ENCODE measurements at places on chromosomes 7 and 10. TPM values are rescaled to one million over a fixed set of nuclear protein-coding genes. Genes with fewer than 3 reads are reported as not detected.

DNA sequence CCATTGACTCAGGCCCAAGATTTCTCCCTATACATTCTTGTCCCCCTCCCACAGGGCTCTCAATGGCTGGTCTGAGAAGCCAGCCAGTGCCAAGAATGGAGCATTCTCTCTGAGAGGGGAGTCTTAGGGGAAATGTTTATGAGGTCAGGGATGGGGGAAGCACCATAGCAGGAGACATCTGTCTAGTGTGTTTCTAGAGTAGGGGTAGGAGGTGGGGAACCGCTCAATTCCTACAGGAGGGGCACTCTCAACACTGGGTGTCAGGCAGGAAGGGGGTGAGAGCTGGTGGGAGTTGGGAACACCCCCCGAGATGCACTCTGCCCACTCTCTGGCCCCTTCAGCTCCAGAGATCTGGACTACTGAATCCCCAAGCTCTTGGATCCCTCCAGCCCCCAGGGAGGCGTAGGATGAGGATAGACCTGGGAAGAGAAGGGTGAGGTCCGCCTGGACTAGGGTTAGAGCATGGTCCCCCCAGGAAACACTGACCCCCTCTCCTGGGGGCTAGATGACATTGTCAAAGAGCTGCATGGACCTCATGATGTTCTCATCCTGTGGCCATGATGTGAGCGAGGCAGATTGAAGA lies 8.7 kb upstream of the OGA start:
- no peak for DNase-seq

ATP6V1F gene
- 86.5 TPM for total RNA-seq

GRCh38 chr10:58898854-58899573 lies 277.4 kb upstream of the PHYHIPL start:
- DNase-seq: no peak

- DNase-seq: peak; percentile 63
Observed at GRCh38 chr7:70856901-70857630, 274.9 kb upstream of the GALNT17 start.

DNA sequence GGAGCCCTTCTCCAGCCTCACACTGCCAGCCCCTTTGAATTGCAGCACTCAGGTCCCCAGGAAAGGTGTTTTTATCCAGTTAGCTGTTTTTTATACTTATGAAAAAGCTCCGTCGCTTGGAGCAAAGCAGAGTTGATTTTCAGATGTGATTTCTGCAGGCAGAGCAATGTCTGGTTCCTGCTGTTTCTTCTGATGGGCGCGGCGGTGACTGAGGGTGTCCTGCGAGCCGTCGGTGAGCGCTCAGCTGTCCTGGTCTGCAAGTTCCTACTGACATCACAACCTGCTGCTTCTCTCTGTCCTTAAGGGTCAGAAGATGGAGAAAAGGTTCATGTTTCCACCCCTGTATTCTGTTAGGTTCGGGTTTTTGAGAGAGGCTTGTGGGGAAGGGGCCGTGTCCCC lies 109.6 kb upstream of the FAM20C start:
- DNase-seq: no peak

MYL10 gene
- total RNA-seq: not detected

DNA sequence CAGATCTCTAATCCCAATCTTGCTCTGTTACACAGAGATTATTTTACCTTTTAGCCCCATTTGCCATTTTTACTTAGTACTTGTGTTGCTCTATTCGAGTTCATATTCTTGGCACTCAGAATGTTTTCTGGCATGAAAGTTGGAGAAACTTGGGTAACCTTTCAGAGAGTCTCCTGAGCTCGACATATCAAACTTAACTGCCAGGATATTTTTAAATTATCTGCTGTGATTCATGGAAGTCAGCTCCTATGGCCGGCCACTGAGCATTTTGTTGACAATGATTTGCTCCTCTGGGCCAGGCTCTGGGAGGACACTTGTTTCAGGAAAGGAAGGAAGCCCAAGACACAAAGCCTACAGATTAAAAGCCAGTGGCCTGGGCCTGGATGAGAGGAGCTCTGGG lies 396.7 kb downstream of the TNS3 start:
- DNase-seq: no peak

C10orf105 gene
- total RNA-seq: under 0.01 TPM

GRCh38 chr10:36171556-36171952 lies 529.5 kb upstream of the FZD8 start:
- no peak for DNase-seq

DNA sequence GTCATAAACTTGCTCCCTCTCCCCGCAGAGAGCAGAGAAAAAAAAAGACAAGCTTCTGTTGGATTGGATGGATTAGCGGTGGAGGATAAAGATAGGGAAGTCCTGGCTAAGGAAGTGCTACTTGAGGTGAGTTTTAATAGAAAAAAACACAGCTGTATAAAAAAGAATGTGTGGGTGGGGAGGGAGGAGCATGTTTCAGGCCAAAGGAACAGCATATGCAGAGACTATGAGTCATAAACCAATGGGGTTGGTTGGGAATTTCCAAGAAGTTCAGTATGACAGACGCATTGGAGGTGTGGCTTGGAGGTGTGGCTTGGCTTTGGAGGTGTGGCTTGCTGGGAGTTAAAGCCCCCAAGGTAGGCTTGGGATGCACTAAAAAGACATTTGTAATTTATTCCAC lies 103.0 kb upstream of the LSM8 start:
- DNase-seq: no peak

CCDC172 gene
- total RNA-seq: not detected

DNA sequence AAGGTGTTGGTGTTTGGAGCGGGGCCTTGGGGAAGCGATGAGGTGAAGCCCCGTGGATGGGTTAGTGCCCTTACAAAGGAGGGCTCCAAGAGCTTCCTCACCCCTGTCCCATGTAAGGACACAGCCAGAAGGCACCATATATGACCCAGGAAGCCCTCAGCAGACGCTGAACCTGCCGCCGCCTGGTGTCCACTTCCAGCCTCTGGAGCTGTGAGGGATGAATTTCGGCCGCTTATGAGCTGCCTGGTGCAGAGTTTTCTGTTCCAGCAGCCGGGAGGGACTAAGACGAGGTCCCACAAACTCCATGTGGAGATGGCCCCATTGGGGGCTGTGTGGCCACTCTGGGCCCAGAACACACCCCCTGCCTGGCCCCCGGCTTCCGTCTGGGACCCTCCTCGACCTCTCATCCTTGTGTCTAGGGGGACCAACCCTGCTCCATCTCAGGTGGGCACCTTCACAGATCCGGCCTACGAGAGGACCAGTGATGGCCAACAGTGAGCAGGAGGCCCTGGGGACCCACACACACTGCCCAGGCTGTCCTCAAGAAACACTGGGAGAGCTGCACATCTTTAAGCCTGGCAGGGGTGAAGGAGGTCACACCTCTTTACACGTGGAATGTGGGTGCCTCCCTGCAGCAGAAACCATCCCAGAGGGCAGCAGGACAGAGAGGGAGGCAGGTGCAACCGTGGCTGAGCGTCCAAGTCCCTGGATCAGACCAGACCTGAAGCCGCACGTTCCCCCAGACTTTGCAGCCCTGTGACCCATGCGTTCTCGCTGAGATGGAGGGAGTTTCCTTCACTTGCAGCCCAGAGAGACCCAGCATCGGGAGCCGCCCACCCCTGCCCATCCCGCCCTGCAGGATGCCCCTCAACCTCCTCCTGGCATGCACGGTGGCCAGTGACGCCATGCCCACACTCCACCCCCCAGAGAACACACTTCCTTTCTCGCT lies 96.1 kb downstream of the PDGFA start:
- DNase-seq: no peak

OLAH gene
- total RNA-seq: 0.33 TPM

GRCh38 chr10:31650010-31650409 lies 278.6 kb downstream of the ARHGAP12 start:
- DNase-seq: peak; percentile 91

PSD gene
- 0.34 TPM for total RNA-seq

ANK3 gene
- 0.85 TPM for total RNA-seq

TMEM236 gene
- total RNA-seq: 0.17 TPM

GRCh38 chr7:120949998-120950538 lies 509 bp upstream of the ING3 start:
- no peak for DNase-seq

TAS2R41 gene
- not detected for total RNA-seq

GRCh38 chr10:60942134-60942787 lies 1.7 kb downstream of the RHOBTB1 start:
- no peak for DNase-seq

- no peak for DNase-seq
Observed at GRCh38 chr10:77461636-77462296, 175.8 kb downstream of the KCNMA1 start.

GRCh38 chr10:97858001-97858439 lies 8.4 kb downstream of the GOLGA7B start:
- DNase-seq: no peak

DNA sequence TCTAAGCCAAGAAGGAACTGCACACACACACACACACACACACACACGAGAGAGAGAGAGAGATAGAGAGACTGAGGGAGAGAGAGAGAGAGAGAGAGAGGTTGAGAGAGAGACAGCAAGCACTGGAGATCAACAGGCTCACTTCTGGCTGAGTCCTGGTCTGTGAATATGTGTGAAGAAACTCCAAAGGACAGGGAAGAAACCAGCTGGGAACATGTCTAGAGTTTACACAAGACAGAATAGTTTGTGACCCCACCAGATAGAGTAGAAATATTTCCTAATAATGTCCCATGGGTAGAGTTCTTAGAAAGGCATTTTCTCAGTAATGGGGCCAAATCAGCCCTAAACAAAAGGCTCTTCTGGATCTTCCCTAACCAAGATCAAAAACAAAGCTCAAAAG lies 155.5 kb upstream of the IGFBP3 start:
- no peak for DNase-seq

DNA sequence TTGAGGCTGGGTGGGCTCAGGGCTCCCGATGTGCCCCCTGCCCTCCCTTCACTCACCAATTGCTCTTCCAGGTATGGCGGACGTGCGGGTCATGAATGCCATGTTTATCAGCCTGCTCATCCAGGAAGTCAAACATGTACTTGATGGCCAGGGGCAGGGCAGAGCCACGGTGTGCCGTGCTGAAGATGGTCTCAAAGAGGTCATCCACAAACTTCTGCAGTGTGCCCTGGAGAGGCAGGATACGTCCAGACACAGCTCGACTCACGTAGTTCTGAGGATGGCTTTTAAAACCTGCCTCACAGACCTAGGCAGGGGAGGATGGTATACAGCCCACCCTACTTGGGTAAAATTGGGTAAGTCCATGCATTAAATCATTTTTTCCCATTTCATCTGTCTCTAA lies 431.2 kb downstream of the PLXNA4 start:
- DNase-seq: no peak

- no peak for DNase-seq
Observed at GRCh38 chr7:36370046-36370445, 19.6 kb upstream of the ANLN start.

- DNase-seq: no peak
Observed at GRCh38 chr10:167383-167782, 32.1 kb downstream of the ZMYND11 start.

- no peak for DNase-seq
Observed at GRCh38 chr10:119801998-119802538, 70.6 kb downstream of the MCMBP start.

GRCh38 chr7:21281193-21281592 lies 146.7 kb upstream of the SP4 start:
- no peak for DNase-seq

CFAP69 gene
- 1.1 TPM for total RNA-seq

RPP38 gene
- total RNA-seq: 12.8 TPM

DNA sequence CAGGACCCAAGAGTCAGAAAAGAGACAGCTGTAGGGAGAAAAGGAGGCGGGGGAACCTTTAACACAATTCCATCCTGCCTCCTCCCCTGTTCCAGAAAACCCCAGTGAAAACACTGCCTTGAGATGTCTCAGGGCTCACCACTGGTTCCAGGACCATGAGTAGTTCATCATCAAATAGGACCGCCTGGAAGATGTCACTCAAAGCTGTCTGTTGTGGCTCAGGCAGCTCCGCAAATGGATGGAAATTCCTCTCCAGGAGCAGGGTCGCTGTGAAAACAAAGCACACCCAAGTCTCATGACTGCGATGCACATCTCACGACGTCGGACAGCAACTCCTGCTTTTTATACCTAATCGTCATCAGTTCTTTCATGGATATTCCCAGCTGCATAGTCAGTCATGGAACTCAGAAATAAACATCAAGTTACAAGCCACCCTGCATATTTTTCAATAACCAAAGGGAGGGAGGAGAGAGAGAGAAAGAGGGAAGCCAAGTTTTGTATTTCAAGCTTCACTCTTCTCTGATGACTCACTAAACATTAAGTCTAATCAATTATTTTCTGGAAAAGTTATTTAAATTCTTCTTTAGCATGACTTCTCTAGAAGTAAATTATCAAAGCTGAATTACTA lies 49.2 kb downstream of the GSDME start:
- DNase-seq: no peak

GRCh38 chr10:36188080-36188453 lies 546.0 kb upstream of the FZD8 start:
- DNase-seq: no peak

DNA sequence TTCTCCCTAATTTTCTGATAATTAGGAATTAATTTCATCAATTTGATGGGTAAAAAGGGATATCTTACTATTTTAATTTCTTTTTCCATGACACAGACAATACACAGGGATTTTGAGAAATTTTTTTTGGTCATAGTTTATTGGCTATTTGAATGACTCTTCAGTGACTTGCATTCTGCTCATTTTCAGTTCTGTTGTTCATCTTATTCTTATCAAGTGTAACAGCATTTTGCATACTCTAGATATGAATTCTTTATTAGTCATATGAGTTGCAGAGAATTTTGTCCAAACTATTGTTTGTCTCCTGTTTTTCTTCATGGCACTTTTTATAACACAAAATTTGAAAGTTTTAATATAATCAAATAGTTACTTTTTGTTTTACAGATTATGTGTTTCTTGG lies 41.7 kb downstream of the MKLN1 start:
- DNase-seq: no peak

DPY19L1 gene
- 91.5 TPM for total RNA-seq

CYP2C18 gene
- not detected for total RNA-seq

DNA sequence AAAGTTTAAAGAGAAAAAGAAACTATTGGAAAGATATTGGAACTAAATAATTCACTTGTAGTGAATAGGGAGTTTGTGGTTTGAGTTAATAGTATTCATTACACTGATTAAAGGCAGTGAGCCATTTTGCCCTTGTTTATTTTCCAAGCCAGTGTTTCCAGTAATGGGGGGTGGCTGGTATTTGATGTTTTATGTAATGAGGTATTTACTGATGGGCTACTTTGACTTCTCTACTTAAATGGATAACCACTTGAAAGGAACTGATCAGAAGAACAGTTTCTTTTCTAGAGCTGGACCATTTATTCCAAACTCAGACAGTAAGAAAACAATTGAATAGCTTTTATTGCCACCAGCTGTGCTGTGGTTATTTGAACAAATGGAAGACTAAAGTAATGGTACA lies 227.0 kb upstream of the HDAC9 start:
- DNase-seq: no peak

GRCh38 chr10:33190406-33190805 lies 144.1 kb downstream of the NRP1 start:
- no peak for DNase-seq

CAPZA2 gene
- 583 TPM for total RNA-seq

Data from dermis blood vessel endothelial cell (primary cell).